ENCODE measurements at places on chromosomes 2 and 18.

DNA sequence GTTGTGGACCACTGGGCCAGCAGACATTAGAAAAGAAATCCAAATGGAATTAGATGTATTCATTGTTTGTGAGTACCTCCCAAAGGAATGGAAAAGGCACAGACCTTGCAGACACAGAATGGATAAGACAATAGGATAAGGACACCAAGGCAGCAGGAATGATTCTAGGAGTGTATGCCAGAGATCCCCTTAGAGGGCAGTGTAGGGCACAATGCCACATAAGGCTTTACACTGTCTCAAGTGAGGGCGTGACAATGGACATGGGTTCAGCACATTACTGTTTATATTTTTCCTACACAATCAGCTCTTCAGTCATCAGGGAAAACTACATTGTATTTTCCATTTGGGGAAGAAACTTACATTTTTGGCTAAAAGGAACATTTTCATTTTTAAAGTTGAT lies 250.9 kb downstream of the PTH2R start:
- DNase-seq: no peak

- DNase-seq: no peak
These were observed 137.3 kb downstream of the ZNF804A start for GRCh38 chr2:184735611-184736010.

- DNase-seq: no peak
These were observed 24.3 kb upstream of the STPG4 start for GRCh38 chr2:47179388-47179787.

DNA sequence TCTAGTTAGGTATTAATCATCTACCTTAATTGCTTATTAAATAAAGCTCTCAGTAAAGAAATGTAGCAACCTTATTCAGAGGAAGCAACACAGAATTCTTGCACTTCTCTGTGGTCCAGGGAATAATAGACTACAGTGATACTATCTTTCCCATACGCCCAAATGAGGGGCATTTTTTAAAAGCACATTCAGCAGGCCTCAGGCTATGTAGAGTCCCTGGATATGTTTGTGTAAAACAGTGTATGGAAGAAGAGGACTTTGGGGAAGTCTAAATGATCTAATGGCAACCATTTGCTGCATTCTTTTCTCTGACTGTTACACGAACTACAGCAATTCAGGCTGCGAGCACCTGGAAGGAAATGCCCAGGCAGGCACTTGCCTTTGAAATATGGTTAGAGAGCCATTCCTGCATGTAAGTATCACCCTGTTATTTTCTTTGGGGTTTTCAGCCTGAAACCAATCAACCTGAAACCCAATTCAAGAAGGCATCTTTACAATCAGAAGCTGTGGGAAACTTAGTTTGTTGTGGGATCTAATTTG lies 1814.7 kb upstream of the CELF4 start:
- DNase-seq: no peak

DNA sequence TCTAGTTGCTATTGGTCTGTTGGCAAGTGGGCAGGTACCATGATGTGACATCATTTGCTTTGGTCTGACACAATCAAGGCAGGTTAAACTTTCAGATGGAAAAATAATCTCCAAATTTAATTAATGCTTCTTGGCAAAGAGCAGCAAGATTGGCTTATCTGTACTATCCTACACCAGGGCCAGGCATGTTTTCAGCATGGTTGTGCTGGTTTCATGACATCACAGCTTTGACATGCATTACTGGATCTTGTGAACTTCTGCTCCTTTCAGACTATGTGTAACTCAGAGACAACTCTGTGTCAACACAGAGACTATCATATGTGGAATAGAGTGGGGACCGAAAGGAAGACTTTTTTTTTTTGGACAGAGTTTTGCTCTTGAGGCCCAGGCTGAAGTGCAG lies 520.5 kb downstream of the TDRD15 start:
- DNase-seq: no peak

- no peak for DNase-seq
These were observed 102.5 kb downstream of the ASAP2 start for GRCh38 chr2:9309147-9309546.

DNA sequence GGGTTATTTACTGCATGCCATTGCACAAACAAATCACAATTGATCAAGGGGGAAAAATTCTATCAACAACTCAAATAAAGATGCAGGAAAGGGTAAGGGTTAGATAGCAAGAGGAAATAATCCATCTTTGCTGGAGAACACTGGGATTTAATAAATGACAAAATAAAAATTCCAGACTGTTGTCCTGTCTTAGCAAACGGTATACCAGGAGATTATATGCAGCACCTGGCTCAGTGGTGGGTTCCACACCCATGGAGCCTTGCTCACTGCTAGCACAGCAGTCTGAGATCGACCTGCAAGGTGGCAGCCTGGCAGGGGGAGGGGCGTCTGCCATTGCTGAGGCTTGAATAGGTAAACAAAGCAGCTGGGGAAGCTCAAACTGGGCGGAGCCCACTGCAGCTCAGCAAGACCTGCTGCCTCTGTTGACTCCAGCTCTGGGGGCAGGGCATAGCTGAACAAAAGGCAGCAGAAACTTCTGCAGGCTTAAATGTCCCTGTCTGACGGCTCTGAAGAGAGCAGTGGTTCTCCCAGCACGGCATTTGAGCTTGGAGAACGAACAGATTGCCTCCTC lies 296.5 kb upstream of the THSD7B start:
- no peak for DNase-seq

GRCh38 chr2:181627545-181627944 lies 29.4 kb downstream of the CERKL start:
- DNase-seq: no peak

GRCh38 chr18:36078751-36079529 lies 11.6 kb upstream of the RPRD1A start:
- no peak for DNase-seq

- DNase-seq: no peak
These were observed 234.0 kb downstream of the ACTR3 start for GRCh38 chr2:114123925-114124324.

GRCh38 chr2:27581417-27582128 lies 1.3 kb upstream of the ZNF512 start:
- no peak for DNase-seq

DNA sequence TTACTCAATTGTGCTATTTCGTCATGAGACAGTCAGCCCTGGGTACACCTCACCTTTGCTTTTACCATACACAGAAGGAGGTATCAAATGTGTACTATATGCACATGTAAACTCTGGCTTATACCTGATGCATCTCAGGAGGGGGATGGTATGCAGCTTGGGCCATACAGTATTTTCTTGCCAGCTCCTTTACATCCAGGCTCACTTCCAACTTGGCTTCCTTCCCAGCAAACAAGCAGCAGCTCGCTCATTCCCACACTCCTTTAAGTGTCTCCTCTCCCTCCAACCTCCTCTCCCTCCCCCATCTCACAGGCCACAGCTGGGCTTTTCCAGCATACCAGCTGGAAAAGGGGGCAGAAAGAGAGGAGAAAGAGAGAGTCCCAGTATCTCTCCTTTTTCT lies 9.6 kb downstream of the MARCHF4 start:
- no peak for DNase-seq

- DNase-seq: no peak
These were observed 143.3 kb downstream of the MREG start for GRCh38 chr2:215870088-215870490.

GRCh38 chr2:137938204-137938603 lies 26.1 kb upstream of the HNMT start:
- no peak for DNase-seq

DNA sequence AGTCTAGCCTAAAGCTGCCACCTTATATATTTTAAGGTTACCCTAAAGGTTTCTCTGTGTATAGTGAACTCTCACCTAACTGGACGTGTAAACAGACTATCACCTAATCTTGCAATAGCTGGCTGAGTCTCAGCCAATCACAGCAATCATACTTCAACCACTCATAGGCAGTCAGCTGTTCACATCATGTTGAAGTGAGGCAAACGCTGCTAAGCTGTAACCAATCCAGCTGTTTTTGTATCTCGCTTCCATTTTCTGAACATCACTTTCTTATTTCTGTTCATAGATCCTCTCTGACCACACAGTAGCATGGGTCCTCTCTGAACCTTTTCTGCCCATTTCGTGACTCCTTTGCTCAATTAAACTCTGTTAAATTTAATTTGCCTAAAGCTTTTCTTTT lies 468.2 kb upstream of the POU3F3 start:
- no peak for DNase-seq

GRCh38 chr2:223587301-223587700 lies 14.9 kb downstream of the SCG2 start:
- no peak for DNase-seq

DNA sequence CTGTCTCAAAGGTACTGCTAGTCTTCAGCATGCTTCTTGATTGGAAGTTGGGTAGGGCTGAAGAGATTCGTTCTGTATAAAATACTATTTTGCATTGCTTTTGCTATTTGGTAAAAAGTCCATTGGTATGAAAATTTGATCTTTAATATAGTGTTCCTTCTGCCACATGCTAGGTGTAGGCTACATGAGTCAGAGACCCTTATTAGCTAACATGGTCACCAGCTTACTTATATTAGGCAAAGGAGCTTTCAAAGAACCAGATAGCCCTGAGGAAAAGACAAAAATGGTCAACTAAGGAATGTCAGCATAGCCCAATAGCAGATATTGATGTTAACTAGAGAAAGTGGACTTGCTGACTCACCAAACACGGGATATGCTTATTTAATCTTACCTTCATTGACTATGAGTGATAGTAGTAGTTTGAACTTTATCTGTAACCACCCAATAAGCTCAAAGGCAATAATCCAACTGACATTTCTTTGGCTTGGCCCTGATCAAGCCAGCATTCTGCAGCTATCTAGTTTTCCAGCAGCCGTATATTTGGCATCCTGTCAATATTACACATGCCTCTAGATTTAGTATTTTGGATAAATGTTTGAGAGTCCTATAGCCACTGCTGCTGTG lies 110.0 kb downstream of the TPGS2 start:
- DNase-seq: no peak
